WERI-Rb-1 (cell line): ENCODE measurements at places on chromosomes 13 and 19.

DNA sequence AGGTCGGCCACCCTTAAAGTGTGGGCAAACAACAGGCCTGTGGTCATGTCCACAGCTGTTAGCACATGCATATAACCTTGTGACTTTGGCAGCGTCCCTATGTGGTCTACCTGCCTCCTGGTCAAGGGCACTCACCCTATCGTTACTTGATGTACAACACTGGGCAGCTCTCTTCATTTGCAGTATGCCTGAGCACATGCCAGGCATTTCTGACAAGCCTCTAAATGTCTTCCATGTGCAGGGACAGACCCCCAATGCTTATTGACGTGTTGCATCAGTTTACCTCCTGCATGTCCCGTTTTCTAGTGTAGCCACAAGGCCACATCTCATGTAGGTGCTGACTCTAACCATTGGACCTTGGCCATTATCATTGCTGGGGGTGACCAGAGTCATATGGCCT is 731.7 kb upstream of the MIR17HG start:
- DNase-seq = no peak

DNA sequence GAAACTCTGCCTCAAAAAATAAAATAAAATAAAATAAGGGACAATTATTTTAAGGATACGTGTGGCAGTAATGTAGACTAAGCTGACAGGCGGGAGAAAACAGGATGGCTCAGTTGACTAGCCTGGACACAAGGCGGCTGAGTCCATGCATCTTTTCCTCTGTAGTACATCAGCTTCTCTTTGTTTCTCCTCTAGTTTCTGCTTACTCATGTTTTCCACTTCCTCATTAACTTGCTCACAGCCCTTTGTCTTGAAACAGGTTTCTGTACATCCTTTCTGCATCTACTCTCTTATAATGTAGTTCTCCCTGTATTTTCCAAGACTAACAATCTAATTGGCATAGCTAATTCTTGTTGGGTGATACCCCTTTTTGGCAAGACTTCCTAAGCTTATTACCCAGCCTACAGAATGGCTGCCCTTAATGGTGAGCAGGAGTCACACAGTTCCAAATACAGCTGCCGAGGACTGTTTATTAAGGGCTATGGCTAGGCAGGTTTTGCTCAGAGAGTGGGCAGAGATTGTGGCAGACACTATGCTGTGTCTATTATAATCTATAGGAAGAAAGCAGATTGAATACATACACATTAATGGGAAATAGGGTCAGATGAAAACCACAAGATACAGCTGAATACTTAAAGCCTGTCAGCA is 58.7 kb upstream of the KLF5 start:
- DNase-seq = no peak

DNA sequence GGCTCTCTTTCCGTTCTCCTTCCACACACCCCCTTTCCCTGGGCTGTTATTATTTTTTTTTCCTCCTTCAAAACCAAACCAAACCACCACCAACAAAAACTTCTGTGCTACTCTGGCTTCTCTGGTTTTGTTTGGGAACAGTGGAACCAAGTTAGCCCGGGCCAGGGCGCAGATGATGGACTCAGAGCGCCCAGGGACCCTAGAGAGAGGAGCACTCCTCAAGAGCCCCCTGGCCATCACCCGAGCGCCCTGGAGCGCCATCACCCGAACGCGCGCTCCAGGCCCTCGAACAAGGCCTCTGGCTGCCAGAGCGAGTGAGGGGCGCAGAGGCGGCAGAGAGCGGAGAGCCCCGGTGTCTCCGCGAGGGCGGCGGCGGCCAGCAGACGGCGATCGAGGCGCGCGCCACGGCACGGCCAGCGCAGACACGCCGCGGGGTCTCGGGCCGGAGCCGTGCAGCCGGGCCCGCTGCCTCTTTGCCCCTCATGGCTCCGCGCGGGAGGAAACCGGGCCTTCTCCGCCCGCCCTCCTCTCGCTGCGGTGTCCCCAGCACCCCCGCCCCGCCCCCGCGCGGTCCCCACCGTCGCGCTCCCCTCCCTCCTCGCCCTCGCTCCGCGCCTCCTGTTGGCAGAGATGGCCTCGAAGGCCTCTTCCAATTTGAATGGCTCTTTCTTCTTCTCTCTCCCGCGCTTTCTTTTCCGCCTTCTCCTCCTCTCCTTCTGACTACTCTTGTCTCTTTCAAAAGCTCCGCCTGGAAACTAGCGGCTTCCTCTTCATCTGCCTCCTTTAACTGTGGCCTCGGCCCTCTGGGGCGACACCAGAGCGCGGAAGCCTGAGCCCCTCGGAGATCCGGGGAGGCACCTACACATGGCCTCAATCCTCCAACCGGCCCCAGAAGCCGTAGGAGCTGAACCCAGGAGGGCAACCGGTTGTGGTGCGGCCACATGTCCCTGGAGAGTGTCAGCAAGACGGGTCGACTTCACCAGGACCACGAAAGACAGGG is 4.1 kb upstream of the SOX1 start:
- no peak for DNase-seq

DNA sequence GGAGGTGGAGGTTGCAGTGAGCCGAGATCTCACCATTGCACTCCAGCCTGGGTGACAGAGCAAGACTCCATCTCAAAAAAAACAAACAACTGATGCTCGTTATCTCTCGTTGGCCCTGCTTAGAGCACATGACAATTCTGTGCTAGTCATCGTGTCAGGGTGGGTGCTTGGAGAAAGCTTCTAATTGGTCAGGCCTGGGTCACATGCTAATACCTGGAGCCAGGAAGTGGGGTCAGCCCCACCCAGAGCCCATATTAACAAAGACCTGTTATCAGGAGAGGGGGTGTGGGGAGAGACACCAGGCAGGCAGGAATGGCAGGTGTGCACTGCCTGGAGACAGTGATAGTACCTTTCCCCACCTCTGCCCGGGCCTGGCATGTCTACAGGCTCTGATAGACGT is 84.9 kb downstream of the DPF1 start:
- DNase-seq = no peak
